ENCODE measurements at places on chromosomes 12 and 14. TPM values are rescaled to one million over a fixed set of nuclear protein-coding genes. Genes with fewer than 3 reads are reported as not detected.

DNA sequence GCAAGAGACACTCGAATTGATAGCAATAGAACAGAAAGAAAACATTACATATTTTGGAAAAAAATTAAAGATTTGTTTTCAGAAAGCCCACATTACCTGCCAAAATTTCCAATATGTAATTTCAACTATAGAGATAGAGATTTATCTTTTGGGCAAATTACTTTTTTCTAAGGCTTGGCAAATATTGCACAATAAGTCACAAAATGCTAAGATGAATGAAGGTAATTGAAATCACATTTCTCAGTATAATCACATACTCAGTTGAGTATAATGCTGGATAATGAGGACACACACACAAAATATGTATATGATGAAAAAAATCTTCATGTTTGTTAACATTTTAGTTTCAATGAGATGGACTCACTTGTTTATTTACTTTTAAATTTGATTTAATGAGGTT is 189.2 kb upstream of the STXBP6 start:
- no peak for DNase-seq

- DNase-seq, result no peak
These were observed 400.5 kb downstream of the ETNK1 start for GRCh38 chr12:23025372-23026016.

DNA sequence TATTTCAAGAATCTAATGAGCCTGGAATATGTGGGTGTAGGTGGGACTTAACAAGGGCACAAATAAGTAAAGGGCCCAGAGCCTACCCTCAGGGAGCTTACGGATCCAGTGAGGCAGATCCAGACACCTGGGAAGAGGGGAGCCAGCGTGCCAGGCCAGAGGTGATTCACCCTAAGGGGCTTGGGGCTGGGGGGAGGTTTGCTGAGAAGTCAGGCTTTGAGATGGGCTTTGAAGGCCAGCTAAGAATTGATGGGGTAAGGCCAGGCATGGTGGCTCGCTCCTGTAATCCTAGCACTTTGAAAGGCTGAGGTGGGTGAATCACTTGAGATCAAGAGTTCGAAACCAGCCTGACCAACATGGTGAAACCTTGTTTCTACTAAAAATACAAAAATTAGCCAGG is 695 bp upstream of the MMP19 start:
- DNase-seq, result no peak

- no peak for DNase-seq
These were observed 279.4 kb downstream of the FOXN3 start for GRCh38 chr14:89137526-89138163.

GRCh38 chr12:108826101-108826806 is 31.1 kb downstream of the SSH1 start:
- no peak for DNase-seq

Gene RALGAPA1
- total RNA-seq, result 74.0 TPM

Gene KCNH5
- not detected for total RNA-seq

Gene STRAP
- 49.6 TPM for total RNA-seq

Gene DEGS2
- 0.49 TPM for total RNA-seq

Gene ANKRD33
- not detected for total RNA-seq
